ENCODE measurements at places on chromosomes 3 and 15. TPM values are rescaled to one million over a fixed set of nuclear protein-coding genes. Genes with fewer than 3 reads are reported as not detected.
A peak's percentile ranks its signal among the peaks of the same experiment; 100 is the strongest.

ST3GAL6 gene
- not detected for total RNA-seq

P2RY13 gene
- total RNA-seq, result not detected

DNA sequence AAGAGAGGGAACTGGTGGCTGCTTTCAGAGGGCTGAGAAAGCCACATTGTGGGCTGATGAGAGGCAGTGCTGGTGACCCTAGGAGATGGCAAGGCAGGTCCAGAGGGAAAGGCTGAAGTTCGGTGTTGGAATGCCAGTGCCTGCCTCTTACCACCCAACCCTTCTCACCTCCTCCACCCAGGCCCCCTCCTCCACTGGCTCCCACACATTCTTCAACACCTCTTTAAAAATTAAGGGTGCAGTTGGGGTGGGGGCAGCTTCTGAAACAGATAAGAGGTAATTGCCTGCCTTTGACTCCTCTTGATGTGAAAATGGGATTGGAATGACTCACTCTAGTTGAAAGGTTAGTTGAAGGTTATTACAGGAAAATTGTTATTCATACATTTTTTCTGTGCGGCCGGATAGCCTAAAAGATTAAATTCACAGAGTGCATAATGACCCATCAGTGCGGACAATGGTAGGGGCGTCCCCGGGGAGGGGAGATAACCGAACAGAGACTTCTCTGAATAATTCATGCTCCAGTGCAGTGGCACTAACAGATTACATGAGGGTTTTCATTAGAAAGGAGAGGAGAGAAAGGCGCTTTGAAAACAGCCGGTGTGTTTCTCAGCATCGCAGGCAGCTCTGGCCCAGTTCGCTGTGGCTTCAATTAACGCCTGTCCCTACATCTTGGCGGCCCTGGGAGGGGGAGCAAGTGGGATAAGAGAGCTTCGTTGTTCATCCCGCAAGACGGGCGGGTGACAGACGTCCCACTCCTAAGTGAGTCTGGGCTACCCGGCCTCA is 212.4 kb downstream of the TLE3 start:
- no peak for DNase-seq

SMCO1 gene
- total RNA-seq, result not detected

DNA sequence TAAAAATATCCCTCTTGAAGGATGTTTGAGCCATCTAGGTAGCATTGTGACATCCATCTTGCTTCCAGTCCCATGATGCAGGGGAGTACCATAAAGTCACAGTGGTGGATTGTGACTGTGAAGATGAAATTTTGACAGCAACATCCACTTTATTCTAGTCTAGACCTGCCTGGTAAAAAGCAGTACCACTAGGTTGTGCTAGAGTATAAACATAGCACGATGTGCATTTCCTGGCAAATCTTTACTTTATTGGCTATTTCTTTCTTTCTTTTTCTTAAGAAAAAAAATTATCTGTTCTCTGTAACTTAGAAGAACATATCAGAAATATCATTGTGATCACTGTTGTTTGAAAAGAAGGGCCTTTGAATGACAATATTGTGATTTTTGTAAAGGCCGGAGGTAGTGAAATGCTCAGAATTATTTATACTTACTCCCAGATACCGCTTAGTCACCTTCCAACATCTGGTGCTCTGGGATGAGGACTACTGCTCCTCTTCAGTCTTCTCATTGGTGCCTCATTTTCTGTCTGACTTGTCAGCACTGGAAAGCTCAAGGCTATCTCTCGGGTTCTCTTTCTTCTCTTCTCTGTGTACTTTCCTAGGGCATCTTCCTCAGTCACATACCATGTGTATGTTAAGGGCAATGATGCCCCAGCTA is 35.6 kb downstream of the AGBL1 start:
- no peak for DNase-seq

DNA sequence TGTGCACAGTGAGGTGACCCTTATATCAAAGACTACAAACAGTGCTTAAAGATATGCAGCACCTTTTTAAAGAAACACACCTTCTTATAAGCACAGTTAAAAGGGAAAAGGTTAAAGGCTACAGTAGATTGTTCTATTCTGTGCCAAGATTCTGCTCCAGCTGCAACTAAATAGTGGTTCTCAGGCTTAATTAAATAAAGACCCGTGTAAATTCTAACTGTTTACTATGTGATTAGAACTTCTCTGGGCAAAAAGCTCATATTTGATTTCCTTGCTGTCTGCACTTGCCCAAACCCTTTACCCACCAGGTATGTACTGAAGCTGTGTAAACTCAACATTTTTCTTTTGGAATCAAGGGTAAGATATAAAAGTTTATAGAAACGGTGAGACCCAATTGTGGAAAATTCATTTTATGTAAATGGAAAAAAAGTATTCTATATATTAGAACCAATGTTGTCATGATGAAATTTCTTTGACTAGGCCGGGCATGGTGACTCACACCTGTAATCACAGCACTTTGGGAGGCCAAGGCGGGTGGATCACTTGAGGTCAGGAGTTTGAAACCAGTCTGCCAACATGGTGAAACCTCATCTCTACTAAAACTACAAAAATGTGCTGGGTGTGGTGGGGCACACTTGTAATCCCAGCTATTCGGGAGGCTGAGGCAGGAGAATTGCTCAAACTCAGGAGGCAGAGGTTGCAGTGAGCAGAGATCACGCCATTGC is 230.6 kb downstream of the MECOM start:
- DNase-seq, result no peak

TIMP4 gene
- 31.3 TPM for total RNA-seq

UMPS gene
- 19.4 TPM for total RNA-seq

DNA sequence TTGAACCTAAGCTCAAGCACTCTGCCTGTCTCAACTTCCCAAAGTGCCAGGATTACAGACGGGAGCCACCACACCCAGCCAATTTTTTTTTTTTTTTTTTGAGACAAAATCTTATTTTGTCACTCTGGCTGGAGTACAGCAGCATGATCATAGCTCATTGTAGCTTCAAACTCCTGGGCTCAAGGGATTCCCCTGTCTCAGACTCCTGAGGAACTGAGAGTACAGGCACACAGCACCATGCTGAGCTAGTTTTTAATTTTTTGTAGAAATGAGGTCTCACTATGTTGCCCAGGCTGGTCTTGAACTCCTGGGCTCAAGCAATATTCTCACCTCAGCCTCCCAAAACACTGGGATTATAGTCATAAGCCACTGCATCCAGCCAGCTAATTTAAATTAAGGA is 36.8 kb upstream of the SUCLG2 start:
- DNase-seq, result no peak

DNA sequence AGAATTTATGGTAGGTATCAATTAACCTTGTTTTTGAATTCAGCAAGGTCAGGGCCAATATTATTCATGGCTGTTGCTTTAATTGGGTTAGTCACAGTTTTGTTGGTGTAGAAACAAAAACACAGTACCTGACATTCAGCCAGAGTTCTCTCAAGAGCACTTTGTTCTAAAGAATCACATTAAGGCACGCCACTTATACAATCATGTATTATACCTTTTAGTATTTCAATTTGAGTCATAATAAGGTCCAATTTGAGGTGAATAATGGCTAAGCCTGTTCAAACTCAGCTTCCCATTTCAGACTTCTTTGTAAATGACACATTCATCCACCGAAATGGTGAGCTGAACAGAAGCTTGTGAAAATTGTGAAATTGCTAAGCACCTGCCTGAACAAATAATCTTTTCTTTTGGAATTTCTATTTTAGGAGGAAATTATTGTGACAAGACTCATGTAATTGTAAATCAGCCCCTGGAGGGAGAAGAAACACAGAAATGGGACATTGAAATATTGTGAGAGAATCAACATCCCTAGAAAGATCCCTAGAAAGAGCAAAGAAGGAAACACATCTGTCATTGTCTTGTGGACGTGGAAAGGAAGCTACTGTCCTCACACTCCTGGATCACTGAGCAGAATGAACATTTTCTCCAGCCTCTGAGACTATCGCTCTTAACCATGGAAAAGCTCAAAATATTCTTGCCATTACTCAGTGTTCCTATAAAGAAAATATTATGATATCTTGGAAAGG is 29.3 kb downstream of the RIOX2 start:
- DNase-seq, result no peak

LIPH gene
- total RNA-seq, result 0.40 TPM

DNA sequence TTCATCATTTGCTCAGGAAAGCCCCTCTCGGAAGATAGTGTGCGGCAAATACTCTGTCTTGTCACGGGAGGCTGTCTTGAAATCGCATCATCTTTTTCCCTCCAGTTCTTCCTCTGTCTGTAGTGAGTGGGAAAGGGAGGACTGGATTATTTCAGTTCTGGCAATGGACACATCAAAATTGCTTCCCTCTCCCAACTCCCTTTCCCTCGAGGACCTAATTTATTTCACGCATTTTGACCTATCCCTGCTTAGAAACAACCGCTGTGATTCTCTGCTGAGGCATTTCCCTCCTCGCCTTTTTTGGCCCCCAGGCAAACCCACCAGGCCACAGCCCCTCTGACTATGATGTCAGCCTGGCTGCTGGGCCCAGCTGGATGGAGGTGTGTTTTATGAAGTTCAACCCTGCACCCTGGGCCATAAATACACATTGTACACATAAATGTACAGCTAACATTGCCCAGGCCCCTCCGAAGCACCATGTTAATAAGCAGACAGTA is 138.7 kb upstream of the LRTM1 start:
- no peak for DNase-seq

CLEC3B gene
- 47.1 TPM for total RNA-seq

RAB43 gene
- total RNA-seq, result 29.7 TPM

DNA sequence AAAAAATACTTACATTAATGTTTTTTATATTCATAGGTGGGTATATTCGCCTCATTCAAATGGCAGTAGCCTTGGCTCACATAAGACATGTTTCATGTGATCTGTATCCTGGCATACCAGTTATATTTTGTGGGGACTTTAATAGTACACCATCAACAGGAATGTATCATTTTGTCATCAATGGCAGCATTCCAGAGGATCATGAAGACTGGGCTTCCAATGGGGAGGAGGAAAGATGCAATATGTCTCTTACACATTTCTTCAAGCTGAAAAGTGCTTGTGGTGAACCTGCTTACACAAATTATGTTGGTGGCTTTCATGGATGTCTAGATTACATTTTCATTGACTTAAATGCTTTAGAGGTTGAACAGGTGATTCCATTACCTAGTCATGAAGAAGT is 3.5 kb downstream of the PDE12 start:
- no peak for DNase-seq

DNA sequence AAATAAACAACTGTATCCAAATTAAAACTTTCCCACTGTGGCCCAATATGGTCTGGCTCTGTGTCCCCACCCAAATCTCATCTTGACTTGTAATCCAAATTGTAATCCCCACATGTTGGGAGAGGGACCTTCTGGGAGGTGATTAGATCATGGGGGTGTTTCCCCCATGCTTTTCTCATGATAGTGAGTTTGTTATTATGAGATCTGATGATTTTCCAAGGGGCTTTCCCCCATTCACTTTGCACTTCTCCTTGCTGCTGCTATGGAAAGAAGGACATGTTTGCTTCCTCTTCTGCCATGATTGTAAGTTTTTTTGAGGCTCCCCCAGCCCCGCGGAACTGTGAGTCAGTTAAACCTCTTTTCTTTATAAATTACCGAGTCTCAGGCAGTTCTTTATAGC is 55.0 kb downstream of the MINDY4B start:
- DNase-seq, result no peak

CEP19 gene
- total RNA-seq, result 2.1 TPM

CFAP20DC gene
- total RNA-seq, result 3.1 TPM

MME gene
- 1.7 TPM for total RNA-seq

ARGFX gene
- not detected for total RNA-seq

GRCh38 chr3:10263646-10264363 is 15.5 kb downstream of the TATDN2 start:
- DNase-seq, result no peak

- no peak for DNase-seq
Observed at GRCh38 chr15:63870487-63871209, 36.9 kb upstream of the HERC1 start.

GRCh38 chr3:136954980-136955780 is 2.6 kb upstream of the IL20RB start:
- no peak for DNase-seq

DNA sequence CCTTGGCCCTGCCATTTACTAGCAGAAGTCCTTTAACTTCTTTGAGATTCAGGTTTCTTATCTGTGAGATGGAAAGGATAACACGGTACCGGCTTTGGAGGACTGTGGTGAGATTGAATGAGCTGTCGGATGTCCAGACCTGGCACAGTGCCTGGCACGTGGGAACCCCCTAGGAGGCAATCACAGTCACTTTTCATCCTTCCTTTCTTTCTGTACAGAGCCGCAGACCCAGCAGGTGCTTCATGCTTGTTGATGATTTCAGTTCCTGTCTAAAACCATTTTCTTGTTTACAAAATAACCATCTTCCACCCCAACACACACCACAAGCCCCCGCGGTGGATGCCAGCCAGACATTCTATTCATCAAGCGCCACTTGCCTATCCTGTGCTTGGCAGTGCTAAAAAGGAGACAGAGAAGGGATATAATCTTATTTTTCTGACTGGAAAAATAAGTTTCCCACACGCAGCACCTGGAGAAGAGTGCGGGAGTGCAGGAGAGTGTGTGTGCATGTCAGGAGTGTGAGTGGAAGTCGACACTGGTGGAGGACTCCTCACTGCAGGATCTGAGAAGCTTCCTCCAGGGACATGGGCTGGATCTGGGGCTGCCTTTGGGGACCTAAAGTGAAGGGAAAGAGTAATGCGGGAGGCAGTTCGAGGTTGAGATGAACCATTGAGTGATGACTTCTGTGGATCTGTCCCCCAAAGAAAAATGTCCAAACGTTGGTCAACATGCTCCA is 85.7 kb downstream of the ST6GAL1 start:
- DNase-seq, result no peak

DNA sequence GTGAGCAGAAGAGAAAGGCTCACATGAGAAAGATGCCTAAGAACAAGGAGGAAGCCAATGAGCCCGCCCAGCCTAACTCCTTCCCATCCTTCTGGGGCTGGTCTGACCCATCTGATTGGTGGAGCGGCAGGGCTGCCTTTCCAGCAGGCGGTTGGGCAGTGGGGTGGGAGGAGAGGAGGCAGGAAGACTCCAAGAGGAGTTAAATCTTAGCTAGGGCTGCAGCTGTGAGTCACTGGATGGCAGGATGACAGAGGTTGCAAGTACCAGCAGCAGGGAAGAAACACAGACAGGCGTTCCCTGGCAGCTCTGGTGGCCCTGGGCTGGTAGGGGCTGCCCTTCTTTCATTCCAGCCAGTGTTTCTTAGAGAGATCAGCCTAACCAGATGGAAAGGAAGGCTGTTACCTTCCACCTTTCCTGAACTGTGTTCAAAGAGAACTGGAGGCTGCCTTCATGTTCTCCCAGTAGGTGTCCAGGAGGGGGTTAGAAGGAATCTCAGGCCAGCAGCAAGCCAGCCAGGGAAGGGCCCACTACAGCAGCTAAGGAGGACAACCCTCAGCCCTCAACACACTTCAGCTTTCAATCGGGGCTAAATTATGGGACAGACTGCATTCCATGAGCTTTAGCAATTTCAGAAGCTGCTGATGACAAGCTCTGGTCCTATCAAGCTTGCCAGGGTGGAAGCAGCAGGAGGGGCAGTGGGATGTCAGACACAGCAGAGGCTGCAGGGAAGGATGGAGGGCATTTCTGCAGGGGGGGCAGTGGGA is 50.3 kb downstream of the CHSY1 start:
- peak; percentile 98 for DNase-seq

PIGZ gene
- total RNA-seq, result 10.1 TPM

- DNase-seq, result no peak
Observed at GRCh38 chr15:76084256-76084655, 24.5 kb downstream of the TMEM266 start.

All from chondrocyte (in vitro differentiated cells).